ENCODE measurements at places on chromosomes 3 and 15. TPM values are rescaled to one million over a fixed set of nuclear protein-coding genes. Genes with fewer than 3 reads are reported as not detected.

Gene EIF4E3
- total RNA-seq = 1.2 TPM

Gene IMPG2
- 0.44 TPM for total RNA-seq

Gene PEX5L
- total RNA-seq = 9.3 TPM

Gene MAGEL2
- under 0.01 TPM for total RNA-seq

Gene GOLGA6L1
- total RNA-seq = not detected

All from uterine smooth muscle cell (primary cell).